ENCODE measurements at places on chromosomes 7 and 10.

DNA sequence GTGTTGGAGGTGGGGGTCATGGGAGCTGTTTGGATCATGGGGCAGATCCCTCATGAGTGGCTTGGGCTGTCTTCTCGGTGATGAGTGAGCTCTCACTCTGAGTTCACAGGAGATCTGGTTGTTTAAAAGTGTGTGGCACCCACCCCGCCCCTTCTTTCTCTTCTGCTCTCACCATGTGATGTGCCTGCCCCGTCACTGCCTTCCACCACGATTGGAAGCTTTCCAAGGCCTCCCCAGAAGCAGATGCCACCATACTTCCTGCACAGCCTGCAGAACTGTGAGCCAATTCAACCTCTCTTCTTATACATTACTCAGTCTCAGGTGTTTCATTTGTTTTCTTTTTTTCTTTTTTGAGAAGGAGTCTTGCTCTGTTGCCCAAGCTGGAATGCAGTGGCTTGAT, 170.0 kb downstream of the PTPN20 start:
- no peak for DNase-seq

GRCh38 chr10:86438091-86438749, 71.6 kb upstream of the GRID1 start:
- no peak for DNase-seq

- DNase-seq: no peak
These were observed 89.4 kb downstream of the NSUN6 start for GRCh38 chr10:18561861-18562551.

- DNase-seq: no peak
These were observed 36.5 kb downstream of the COA1 start for GRCh38 chr7:43692582-43693373.

- DNase-seq: no peak
These were observed 59.0 kb upstream of the AGR3 start for GRCh38 chr7:16940776-16941175.

GRCh38 chr10:22222236-22223190, 4.7 kb upstream of the EBLN1 start:
- no peak for DNase-seq

All from sciatic nerve (tissue), 2 donors.